ENCODE measurements at places on chromosomes 1 and 21.
A peak's percentile ranks its signal among the peaks of the same experiment; 100 is the strongest.

- DNase-seq: no peak
Measured at GRCh38 chr1:240790856-240791255, 178.9 kb upstream of the GREM2 start.

DNA sequence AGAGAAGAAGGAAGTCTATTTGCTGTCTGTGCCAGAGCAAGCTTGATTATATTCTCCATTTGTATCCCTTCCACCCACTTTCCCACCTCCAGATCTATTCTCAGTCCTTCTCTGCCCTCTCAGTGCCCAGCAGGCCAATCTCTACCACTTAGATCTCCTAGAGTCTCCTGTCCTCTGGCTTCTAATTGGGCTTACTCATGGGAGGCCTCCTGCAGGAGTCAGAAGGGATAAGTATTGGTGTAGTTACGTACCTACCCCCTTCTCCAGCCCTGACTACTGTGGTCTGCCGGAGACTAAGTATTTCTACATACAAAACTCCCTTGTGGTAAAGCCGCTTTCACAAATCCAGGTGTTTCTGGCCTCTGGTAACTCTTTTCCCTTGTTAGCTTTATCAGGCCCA lies 221.2 kb downstream of the PTGER3 start:
- no peak for DNase-seq

DNA sequence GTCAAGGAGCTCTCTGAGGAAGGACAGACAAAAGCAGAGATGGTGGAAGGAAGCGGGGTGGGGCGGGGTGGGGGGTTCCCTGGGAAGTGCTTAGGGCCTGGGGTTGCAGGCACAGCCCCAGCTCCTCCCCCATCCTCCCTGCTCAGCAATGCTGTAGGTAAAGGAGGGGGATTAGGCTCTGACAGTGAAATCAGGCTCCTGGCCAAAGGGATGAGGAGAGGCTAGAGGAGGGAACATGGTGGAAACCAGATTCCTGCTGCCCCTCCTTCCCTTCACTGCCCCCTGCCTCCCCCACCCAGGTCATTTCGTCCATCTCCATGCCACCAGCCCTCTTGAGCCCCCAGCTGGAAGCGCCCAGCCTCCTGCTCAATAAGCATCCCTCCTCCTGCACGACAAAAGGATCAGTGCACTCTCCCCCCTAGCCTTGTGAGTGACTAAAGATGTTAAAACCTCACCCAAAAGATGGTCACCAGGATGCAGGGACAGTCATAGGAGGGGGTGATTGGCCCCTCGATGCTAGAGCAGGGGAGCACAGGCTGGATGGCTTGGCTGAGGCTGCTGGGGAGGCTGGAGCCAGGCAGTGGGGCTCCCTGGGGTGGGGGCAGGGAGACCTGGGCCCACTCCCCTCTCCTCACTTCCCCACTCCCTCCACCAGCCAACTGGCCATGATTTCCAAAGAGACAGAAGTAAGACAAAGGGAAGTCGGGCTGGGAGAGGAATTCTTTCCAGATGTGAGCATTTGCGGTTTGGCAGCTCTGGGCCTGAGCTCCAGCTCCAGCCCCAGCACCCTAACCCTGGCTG lies 2.2 kb upstream of the CRABP2 start:
- no peak for DNase-seq

DNA sequence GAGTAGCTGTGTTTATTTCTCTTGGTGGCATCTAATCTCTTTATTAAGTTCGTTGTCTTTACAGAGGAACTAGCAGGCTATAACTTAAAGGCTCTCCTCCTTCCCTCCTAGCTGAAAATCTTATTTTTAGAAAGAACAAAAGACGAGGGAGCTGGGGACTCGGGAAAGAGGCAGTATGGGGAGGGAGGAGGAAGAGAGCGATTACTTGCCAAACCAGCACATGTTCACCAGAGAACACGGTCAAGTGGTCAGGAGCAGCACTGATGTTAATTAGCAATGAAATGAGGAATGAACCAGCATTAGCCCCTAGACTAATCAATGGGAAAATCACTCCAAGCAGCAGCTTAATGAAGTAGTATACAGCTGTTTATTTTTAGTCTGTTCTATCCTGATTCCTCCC lies 171.3 kb upstream of the ESRRG start:
- no peak for DNase-seq

DNA sequence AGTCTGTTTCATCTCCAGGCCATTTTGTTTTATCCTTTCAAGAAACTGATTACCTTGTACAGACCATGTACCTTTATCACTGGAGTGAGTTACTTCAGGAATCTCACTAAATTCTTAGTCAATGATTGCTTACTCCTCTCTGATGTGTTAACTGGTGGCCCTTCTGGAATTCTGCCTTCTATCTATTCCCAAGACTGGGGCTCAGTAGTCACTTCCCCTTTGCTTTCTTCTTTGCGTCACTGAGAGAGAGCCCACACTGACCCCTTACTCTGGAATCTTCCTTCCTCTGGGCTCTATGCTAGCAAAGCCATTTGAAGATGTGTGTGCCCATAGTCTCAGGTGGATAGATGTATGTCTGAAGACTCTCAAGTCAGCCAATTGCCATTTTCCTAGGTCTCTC lies 34.6 kb downstream of the XCL2 start:
- DNase-seq: no peak

- DNase-seq: no peak
Measured at GRCh38 chr1:12146343-12147112, 20.3 kb upstream of the TNFRSF1B start.

- DNase-seq: no peak
Measured at GRCh38 chr1:53927376-53927881, 18.1 kb downstream of the IFT25 start.

GRCh38 chr1:35715568-35716002 lies 3.1 kb downstream of the C1orf216 start:
- DNase-seq: peak; percentile 82

- peak; percentile 86 for DNase-seq
Measured at GRCh38 chr1:1779691-1780597, 1.7 kb upstream of the NADK start.

DNA sequence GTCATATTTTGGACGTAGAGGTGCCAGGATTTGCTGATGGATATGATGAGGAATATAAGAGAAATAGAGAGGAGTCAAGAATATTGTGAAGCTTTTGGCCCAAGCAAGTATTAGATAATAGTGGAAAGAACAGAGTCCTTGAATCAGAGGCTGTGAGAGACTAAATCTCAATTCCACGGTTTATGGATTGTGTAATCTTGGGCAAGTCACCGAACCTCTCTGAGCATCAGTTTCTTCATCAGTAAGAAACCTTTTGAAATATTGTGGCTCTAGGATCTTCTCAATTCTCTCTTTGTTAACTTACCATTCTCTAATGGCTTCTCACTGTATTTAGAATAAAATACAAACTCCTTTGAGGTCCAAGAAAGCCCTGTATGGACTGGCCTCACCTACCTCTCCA lies 77.6 kb downstream of the RPS6KA1 start:
- no peak for DNase-seq

GRCh38 chr1:115545791-115546733 lies 95.7 kb upstream of the VANGL1 start:
- peak; percentile 45 for DNase-seq

GRCh38 chr1:156308078-156308477 lies 9.0 kb upstream of the VHLL start:
- no peak for DNase-seq

- DNase-seq: no peak
Measured at GRCh38 chr21:45352621-45353139, 52.3 kb upstream of the COL18A1 start.

DNA sequence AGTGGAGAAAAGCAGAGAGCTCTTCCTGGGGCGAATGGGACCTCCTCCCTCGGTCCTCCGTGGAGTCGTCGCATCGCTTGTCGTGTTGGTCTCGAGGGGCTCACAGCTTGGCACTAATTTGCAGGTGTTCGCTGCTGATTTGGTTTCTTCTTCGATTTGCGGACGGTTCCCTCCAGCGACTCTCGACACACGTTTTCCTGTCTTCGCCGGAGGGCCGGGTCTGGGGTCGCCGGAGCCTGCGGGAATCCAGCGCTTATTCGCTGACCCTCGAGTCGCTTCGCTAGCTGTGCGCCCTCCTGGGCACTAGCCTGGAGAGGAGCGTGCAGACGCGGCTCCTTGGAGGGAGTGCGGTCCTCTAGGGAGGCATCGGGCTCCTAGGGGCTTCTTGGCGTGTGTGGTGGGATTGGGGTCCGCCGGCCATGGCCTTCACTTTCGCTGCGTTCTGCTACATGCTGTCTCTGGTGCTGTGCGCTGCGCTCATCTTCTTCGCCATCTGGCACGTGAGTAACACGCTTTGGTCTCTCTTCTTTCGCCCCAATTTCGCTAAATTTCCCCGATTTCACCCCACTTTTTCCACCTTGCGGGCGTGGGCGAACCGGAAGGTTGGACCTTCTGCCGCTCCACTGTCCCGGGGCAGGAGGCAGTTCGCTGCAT lies 766 bp downstream of the CNIH3 start:
- DNase-seq: no peak

DNA sequence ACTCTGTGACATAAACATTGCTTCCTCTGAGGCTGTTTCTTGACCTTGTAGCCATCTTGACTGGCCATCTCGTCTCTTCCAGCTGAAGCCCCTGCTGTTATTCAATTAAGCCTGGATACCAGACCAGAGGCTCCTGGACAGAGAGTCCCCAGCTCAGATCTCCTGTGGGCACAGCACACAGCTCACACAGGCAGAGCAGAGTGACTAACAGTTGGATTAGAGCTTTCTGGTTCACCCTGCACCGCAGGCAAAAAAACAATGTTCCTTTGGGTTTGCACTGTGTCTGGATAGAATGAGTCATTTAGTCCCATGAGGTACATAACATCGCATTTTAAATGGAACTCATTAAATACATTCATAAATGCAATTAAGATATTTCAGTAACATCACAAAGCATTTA lies 33.4 kb upstream of the USH2A start:
- DNase-seq: no peak

DNA sequence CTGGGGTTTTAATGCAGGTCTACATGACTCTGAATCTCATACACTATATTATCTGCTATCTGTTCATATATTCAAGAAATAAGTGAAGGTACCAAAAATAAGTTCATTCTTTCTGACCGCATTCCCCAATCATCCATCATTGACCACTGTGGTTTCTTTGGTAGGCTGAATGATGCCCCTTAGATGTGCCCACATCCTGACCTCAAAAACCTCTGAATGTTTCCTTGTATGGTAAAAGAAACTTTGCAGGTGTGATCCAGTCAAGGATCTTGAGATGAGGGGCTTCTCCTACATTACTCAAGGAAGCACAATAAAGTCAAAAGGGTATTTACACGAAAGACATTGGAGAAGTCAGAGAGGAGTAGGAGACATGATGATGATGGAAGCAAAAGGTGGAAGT lies 60.6 kb upstream of the LRRC8B start:
- no peak for DNase-seq

- no peak for DNase-seq
Measured at GRCh38 chr1:54857746-54858561, 29.0 kb downstream of the DHCR24 start.

- DNase-seq: no peak
Measured at GRCh38 chr1:51661081-51661518, 44.2 kb downstream of the OSBPL9 start.

- no peak for DNase-seq
Measured at GRCh38 chr1:47629201-47629600, 191.4 kb downstream of the FOXD2 start.

- no peak for DNase-seq
Measured at GRCh38 chr1:42136466-42136865, 16.7 kb upstream of the GUCA2B start.

DNA sequence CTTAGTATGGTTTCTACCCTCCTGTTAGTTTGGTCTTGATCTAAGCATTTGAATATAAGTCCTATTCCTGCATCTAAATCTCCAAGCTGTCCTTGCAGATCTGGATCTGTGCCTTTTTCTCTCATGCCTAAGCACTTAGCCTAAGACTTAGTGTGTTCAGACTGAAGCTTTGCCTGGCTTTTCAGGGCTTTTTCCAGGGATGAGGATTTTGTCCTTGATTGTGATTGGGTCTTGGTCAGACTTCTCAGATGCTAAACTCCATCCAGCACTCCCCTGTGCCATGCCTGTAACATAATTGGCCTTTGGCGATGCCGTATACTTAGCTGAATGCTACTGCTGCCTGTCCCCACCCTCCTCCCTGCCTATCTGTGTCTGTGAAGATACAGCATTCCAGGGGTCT lies 98.1 kb upstream of the NRIP1 start:
- DNase-seq: no peak

- DNase-seq: no peak
Measured at GRCh38 chr1:201269900-201270410, 13.4 kb upstream of the PKP1 start.

GRCh38 chr1:26949266-26949925 lies 10.9 kb downstream of the KDF1 start:
- DNase-seq: no peak

GRCh38 chr1:41905093-41905675 lies 13.5 kb downstream of the HIVEP3 start:
- DNase-seq: no peak

GRCh38 chr1:117925981-117926380 lies 3.4 kb downstream of the GDAP2 start:
- no peak for DNase-seq

GRCh38 chr1:156420205-156421061 lies 51.4 kb downstream of the RHBG start:
- DNase-seq: no peak

DNA sequence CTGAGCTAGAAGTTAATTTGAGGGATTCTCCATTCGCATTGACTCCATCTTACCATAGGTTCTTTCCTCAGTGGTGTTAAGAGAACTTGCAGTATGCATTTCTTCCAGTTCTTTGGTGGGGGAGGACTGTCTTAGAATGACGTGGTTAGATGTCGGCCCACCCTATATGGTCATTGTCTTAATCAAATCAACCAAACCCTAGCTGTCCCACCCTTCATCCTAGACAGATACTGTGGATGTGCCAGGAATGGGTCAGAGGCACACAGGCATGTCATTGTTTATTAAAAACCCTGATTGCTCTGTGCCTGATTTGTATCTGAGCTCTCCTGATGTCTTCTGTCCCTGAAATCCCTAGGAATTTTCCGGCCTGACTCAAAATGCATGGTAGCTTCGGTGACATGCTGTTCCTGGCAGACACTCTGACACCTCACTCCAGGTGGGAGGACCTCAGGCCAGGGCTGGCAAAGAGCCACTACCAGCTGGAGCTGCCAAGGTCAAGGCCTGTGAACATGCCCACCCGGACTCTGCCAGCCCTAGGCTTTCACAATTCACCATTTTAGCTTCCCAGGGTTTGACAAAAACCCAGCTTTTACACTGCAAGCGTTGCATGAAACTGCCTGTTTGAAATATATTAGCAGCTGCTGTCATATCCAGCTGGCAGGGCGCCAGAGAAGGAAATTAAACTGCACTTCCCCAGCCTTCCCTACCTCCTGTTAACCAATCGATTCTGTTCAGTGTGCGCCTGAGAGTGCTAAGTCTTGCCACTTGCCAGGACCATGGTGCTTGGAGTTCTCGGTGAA lies 134.0 kb downstream of the FAM78B start:
- DNase-seq: no peak

DNA sequence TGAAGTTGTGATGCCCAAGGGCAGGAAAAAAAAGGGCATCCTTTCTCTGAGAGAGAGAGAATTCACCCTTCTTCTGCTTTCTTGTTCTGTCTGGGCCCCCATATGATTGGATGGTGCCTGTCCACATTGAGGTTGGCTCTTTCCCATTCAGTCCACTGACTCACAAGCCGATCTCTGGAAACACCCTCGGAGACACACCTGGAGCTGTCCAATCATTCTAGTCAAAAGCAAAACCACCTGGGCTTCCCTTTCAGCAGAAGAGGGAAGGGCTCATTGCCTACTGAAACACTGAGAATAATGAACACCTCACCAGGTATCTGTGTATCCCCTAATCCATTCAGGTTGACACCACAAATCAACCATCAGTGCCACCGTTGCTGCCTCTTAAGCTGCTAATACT lies 103.7 kb upstream of the GNG12 start:
- no peak for DNase-seq

All from colonic mucosa (tissue), 4 donors.